ENCODE measurements at places on chromosomes 16 and 17. TPM values are rescaled to one million over a fixed set of nuclear protein-coding genes. Genes with fewer than 3 reads are reported as not detected.

DNA sequence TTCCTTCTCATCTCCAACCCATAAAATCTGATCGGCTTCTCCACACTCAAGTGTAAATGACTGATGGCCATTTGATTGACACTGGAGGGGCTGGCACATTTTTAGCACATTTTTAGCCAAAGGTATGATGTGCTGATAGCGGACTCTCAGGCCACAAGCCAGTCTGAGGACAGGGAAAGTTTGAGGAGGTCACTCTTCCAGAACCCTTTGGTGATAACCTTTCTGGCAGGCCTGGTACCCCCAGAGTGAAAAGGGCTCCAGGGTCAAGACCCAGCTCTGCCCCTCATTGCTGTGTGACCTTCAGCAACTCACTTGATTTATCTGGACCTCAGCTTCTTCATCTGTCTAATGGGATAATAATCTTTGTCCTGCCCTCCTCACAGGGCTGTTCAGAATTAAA, 1.7 kb upstream of the NLRC5 start:
- no peak for DNase-seq
- H3K4me3 ChIP-seq = peak overlapping the region; percentile 93
- H3K4me1 ChIP-seq = peaks cover 80% of the 10 kb centered on the region
- H3K36me3 ChIP-seq = peaks cover 7% of the 10 kb centered on the region
- H3K27ac ChIP-seq = 0 out of 2 replicates have a peak overlapping the region, but pooled peaks have one; percentile 9

GRCh38 chr16:89841275-89841674, 13.0 kb downstream of the SPIRE2 start:
- H3K27me3 ChIP-seq = no peaks in the 10 kb centered on the region
- no peaks in the 10 kb centered on the region for H3K36me3 ChIP-seq
- DNase-seq = no peak
- no peak overlapping the region for H3K27ac ChIP-seq

GRCh38 chr17:38567350-38567749, 38.4 kb downstream of the SRCIN1 start:
- no peaks in the 10 kb centered on the region for H3K27me3 ChIP-seq
- no peaks in the 10 kb centered on the region for H3K36me3 ChIP-seq
- no peak for DNase-seq
- no peak overlapping the region for H3K4me3 ChIP-seq
- H3K27ac ChIP-seq = no peak overlapping the region

The CSH2 gene
- not detected for total RNA-seq

The C16orf95 gene
- 9.7 TPM for total RNA-seq

The NPIPB13 gene
- total RNA-seq = 0.58 TPM

The EPN2 gene
- total RNA-seq = 17.6 TPM

The SLFN14 gene
- not detected for total RNA-seq

Measured in Karpas-422 (cell line).